ENCODE measurements at places on chromosomes 3 and 15. TPM values are rescaled to one million over a fixed set of nuclear protein-coding genes. Genes with fewer than 3 reads are reported as not detected.

Gene KIF23
- total RNA-seq: 58.9 TPM

Gene WHAMM
- total RNA-seq: 5.7 TPM

Gene GOLGA8T
- total RNA-seq: 0.99 TPM

Gene GALNT15
- 0.18 TPM for total RNA-seq

Gene LNP1
- 23.1 TPM for total RNA-seq

Gene GP9
- total RNA-seq: not detected

Gene HTR3E
- total RNA-seq: not detected

Gene AADACL2
- not detected for total RNA-seq

Gene TEX55
- not detected for total RNA-seq

Gene LRRC2
- 0.77 TPM for total RNA-seq

Gene QARS1
- total RNA-seq: 345 TPM

Gene DUOXA2
- not detected for total RNA-seq

Gene SPINT1
- total RNA-seq: 9.5 TPM

Gene ZNF860
- not detected for total RNA-seq

Gene UBAP1L
- total RNA-seq: 5.1 TPM

Gene FAM174B
- total RNA-seq: 16.3 TPM

Gene ST3GAL6
- total RNA-seq: 41.1 TPM

Gene SLC24A5
- not detected for total RNA-seq

Gene NTRK3
- 4.4 TPM for total RNA-seq

Gene SST
- 6.0 TPM for total RNA-seq

Gene SLC22A14
- total RNA-seq: 0.12 TPM

Gene ATRIP
- total RNA-seq: 8.7 TPM

Gene GADL1
- total RNA-seq: 10.8 TPM

Gene MPI
- total RNA-seq: 170 TPM

Gene CSTA
- not detected for total RNA-seq

Gene OR5H6
- total RNA-seq: not detected

Gene XXYLT1
- total RNA-seq: 62.2 TPM

Gene TTC21A
- total RNA-seq: 2.7 TPM

Gene NDN
- 198 TPM for total RNA-seq

Gene CCK
- 0.39 TPM for total RNA-seq

Gene FSTL1
- total RNA-seq: 353 TPM

Gene TAGLN3
- total RNA-seq: 1.6 TPM

Gene FBXW12
- total RNA-seq: 0.51 TPM

Gene C3orf49
- not detected for total RNA-seq

Data from cardiac muscle cell (in vitro differentiated cells and primary cell).